Natural killer cell (primary cell): ENCODE measurements at places on chromosomes 6 and 20. TPM values are rescaled to one million over a fixed set of nuclear protein-coding genes. Genes with fewer than 3 reads are reported as not detected.

Gene LINC00237
- not detected for total RNA-seq

GRCh38 chr6:116029535-116029934 lies 31.2 kb downstream of the FRK start:
- DNase-seq: no peak

GRCh38 chr6:167668754-167669552 lies 157.8 kb upstream of the AFDN start:
- DNase-seq: no peak

DNA sequence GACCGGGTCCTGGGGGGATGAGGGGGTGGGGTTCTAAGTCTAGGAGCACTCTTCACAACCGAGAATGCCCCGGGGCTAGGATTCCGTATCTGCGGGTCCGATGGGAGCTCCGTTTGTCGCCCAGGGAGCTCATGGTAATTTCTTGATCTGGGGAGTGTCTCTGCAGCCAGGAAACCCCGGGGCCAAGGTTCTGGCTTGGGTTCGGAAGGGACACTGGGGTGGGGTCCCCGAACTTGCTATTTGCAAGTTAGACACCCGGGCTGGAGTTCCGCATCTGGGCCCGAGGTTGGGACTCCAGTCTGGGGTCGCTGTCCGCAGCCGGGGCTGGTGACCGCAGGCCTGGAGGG lies 397 bp downstream of the PEDS1 start:
- no peak for DNase-seq

Gene NFYA
- 33.1 TPM for total RNA-seq

- no peak for DNase-seq
Observed at GRCh38 chr6:30748851-30749540, 4.6 kb upstream of the IER3 start.

Gene FUT9
- not detected for total RNA-seq

DNA sequence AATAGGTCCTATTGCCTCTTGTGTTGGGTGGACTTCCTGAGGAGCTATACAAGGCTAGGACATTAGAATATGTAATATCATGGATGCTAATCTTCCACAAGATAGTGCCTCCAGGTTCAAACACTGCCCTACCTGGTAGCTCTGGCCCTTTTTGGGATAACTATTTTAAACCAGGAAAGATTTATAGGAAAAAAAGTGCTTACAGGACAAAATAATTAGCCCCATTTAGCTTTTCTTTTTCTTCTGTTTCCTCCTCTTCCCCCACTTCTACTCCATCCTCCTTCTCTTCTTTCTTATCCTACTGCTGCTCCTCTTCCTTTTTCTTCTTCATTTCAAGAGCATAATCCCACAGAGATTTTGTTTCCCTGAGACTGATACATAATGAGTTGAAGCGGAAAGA lies 967.4 kb downstream of the PHF3 start:
- DNase-seq: no peak

DNA sequence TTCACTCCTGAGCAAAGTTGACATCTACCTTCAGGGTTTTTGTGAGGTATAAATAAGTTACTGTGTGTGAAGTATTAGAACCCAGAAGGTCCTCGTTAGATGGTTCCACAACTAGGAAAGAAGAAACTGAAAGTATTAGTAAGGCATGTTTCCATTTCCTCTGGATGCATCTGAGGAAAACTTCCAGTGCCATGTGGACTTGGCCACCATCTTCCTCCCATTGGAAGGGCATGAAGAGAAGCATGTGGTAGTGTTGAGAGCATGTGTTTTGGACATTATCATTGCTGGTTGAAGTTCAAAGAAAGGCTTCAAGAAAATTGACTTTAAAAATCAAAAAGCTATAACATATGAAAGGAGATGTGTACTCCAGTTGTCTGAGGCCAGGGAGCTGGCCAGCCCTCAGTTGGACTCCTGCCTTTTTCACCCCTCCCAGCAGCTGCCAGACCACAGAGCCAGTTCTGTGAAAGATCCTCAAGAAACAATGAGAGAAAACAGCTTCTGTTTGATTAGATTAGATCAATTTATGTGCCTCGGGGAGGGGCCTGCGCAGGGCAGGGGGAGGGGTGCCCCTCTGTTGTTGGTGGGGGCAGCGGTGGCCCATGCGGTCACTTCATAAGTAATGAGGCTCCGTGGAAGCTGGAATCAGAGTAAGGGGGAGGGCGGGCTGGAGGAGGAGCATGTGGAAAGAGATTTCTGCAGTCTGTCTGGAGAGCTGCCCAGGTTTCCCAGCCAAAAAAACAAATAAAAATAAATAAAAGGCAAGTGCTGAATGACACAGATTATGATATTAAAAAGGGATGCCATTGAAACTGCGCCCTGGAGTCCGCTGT lies 154.0 kb downstream of the JARID2 start:
- DNase-seq: no peak

GRCh38 chr20:2394411-2395055 lies 13.8 kb downstream of the TGM6 start:
- no peak for DNase-seq

Gene SCRT2
- total RNA-seq: not detected

DNA sequence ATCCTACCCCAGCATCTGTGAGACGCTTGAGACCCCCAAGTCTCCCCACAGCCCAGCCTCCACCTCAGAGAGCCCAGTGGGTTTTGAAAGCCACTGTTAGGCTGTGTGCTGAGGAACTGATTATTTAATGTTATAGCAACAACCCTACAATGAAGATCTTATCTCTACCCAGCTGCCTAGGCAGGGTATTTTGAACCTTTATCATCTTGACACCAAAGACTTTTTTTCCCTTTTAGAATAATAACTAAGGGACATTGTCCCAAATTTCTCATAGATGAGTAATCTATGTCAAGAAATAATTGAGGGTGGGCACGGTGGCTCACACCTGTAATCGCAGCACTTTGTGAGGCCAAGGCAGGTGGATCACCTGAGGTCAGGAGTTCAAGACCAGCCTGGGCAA lies 26.2 kb downstream of the HM13 start:
- DNase-seq: no peak

- no peak for DNase-seq
Observed at GRCh38 chr20:35823147-35823546, 51.3 kb downstream of the PHF20 start.

DNA sequence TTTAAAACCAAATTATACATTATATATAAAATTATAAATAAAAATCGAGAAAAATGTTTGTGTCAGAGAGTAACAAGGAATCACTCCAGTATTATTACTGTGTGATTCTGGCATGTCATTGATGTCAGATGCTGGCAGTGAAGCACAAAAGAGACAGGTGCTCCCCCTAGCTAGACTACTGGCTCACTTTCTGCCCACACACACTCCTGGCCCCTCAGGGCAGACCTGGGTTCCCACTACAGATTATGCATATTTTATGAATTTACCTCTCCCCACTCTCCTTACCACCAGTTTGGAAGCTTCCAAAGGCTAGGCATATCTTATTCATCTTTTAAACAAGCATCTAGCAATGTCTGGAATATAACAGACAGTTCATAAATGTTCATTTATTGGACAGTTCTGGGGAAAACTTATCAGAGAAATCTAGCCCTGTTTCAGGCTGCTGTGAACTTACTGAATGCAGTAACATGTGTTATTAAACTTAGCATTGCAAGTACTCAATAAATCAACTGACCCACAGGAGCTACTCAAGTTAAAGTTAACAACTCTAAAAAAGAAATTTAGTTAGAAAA lies 12.8 kb downstream of the SNX3 start:
- DNase-seq: no peak

Gene GNRH2
- 1.2 TPM for total RNA-seq

Gene IFT52
- 26.1 TPM for total RNA-seq

- DNase-seq: peak; percentile 9
Observed at GRCh38 chr6:16058201-16058928, 70.5 kb upstream of the MYLIP start.

DNA sequence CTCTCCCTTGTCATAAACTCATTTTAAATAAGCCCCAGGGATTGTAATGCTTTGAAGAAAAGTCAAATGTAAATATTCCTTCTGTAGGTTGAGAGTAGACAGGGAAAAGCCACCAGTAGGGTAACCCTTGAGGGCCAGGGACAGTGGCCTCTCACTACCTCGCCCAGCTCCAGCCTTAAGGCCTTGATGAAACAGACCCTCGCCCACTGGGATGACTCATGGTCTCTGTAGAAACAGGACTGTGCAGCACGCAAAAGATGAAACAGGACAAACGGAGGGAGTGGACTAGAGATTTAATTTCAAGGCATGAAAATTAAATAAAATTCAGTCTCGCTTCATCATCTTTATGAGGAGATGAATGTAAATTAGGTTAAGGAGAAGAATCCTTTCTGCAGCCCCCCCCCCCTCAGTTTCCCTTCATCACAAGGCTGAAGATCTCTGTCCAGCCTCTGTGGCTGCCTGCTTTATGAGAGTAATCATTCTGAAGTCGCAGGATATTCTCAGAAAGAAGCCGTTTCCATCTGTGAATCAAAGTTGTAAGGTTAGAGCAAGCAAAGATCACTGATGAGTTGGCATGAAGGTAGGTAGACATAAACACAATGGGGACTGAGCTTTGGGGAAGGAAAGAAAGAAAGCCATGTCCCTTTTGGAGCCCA lies 60.4 kb downstream of the TMEM200A start:
- no peak for DNase-seq

DNA sequence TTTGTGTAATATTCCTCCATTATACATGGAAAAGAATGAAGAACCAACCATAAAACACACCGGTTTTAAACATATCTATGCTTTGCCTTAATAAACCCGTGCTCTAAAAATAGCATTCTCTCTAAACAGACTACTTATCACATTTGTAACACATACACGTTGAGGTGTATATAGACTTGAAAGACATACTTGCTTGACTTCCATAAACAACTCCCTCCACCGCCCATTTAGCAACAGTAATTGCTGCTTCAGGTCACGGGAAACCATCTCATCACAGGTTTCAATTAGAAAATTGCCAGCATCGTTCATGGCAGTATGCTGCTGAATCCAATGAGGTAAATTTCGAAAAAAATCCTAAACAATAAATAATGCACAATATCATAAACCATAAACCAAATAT lies 174.0 kb downstream of the SYNE1 start:
- DNase-seq: no peak

Gene TGM3
- not detected for total RNA-seq

DNA sequence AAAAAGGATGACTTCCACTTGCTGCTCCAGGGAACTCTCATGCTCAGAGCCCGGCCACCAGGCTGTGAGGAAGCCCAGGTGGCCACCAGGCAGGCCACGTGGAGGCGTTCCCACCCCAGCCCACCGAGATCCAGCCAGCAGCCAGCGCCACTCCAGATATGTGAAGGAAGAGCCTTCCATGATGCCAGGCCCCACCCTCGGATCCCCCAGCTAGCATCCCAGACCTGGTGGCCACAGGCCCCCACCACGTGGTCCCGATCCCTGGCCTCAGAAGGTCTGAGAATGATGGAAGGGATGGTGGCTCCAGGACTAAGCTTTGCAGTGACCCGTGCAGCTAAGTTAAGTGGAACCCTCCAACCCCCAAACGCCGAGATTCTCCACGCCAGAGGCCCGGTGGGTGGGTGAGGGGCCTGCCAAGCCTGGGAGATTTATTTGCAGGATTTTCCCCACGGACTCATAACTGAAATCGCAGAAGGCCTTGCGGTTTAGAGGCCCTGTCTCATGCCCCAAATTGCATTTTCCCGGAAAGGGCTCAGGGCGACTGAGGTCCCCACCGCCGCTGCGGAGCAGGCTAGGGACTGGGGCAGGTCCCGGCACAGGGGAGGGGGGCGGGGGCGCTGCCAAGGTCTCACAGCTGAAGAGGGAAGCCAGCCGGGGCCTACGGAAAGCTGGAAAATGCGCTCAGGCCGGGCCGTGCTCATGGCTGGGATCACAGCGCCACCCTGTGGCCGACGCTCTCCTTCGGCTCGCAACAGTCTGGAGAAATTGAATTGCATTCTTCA lies 31.1 kb upstream of the CST7 start:
- peak; percentile 57 for DNase-seq

DNA sequence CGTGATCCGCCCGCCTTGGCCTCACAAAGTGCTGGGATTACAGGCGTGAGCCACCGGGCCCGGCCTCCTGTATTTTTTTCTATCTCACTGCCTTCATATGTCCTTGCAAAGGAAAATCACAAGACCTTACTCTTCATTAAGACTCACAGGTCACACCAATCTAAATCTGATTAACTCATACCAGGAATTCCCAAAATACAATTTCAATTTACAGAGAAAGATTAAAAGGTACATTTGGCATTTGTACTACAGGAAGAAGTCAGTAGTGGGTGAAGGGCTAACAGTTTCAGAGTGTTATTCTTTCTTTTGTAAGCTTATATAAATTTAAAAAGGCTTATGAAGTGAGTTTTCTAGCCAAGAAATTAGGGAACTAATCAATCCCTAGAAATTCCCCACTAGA lies 87.4 kb downstream of the GPR63 start:
- no peak for DNase-seq

DNA sequence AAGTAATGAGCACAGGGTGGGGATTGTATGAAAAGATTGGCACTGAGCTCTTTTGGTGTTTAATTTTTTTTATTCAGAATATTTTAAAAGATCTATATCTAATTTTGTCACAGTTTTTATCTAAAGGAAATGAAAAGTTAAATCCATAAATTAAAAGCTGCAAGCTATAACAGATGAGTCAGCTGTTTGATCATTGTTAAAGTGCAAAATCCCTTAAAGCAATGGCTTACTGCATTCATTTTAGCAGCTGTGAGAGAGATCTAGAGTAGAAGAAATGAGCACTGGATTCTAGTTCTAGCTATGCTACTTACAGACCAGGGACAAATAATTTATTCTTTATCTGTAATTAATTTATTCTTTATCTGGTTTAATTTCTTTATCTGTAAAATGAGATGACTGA lies 245.9 kb downstream of the CD109 start:
- DNase-seq: no peak

Gene OR12D3
- total RNA-seq: not detected

DNA sequence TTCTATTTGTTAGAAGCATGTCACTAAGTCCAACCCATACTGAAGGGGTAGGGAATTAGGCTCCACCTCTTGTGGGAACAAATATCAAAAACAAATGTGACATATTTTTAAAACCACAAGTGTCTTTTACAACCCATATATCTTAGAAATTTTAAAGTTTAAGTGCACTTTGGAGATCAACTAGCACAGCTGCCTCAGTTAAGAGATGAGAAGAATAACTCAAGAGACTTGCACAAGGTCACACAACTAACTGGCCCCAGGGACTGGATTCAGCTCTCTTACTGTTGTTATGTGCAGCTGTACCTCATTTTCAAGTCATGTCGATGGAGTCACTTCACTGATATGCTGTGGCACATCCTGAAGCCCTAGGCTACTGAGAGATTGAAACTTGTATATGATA lies 102.9 kb upstream of the BMP2 start:
- DNase-seq: no peak

DNA sequence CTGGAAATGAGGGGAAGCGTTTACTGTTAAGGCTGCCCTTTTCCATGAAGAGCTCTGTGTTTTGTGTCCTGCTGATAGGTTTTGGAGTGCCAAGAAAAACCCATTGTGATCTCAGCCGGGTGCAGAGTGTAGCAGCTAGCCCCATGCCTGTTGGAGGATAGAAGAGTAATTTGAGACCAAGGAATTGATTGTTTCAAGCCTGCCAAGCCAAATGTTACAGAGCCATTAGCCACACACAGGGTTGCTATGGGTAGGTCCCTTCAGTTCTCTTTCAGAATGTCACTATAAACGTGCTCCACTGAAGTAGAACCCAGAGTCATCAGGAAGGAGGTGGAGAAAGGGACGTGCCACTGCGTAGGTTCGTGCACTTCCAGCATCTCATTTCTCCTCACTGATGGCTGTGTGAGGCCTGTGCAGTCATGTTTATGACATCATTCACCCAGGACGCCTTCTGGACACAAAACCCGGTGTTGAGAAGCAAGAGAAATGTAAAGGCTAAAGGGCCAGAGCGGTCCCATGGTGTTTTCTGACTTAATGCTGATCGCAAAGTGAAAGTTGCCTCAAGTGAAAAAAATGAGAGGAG lies 6.6 kb downstream of the GMPR start:
- no peak for DNase-seq
